Activated naive CD8-positive, alpha-beta T cell treated with anti-CD3 and anti-CD28 coated beads, Interleukin-2, amount 10 ng/mL, durations not matched to agents 7 days and 5 days (primary cell): ENCODE measurements at places on chromosomes 6 and 20. TPM values are rescaled to one million over a fixed set of nuclear protein-coding genes. Genes with fewer than 3 reads are reported as not detected.

DNA sequence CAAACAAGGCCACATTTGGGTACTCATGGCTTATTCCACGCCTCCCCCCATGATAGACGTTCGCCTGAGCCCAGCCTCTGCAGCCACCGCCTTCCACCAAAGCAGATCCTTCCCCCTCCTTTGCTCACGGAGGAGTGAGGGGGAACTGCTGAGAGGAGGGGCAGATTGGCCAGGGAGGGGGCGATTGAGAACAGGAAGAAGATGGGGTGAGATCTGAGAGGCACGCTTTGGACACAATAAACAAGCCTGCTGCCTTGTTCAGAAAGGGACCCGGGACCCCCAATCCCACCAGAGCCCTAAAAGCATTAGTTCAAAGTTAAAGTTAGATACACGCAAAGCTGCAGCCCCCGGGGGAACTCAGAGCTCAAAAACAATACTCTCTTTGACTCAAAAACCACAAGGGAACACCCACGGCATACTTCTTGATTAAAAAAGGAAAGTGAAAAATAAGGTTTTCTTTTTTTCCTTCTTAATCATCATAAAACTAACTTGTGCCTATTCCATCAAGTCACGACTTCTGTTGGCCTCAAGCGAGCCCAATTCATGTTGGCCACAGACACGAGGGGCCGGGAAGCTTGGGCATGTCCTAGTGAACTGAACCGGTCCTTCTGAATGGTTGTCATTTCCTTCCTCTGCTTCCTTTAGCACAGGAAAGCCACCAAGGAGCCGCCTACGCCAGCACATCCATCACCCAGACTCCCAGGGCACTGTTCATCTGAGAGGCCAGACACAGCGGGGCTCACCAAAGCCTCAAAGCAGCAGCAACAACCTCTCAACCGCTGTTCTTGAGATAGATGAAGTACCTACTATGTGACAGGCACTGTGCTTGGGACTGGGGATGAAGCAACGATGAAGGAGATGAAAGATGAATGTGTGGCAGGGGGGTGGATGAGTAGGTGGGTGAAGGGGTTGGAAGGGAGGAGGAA, 44.7 kb downstream of the NFATC2 start:
- peak overlapping the region; percentile 80 for H3K4me3 ChIP-seq
- H3K4me1 ChIP-seq = peaks cover 83% of the 10 kb centered on the region
- peak overlapping the region; percentile 92 for H3K27ac ChIP-seq
- peaks cover 37% of the 10 kb centered on the region for H3K36me3 ChIP-seq
- peak; percentile 55 for DNase-seq

DNA sequence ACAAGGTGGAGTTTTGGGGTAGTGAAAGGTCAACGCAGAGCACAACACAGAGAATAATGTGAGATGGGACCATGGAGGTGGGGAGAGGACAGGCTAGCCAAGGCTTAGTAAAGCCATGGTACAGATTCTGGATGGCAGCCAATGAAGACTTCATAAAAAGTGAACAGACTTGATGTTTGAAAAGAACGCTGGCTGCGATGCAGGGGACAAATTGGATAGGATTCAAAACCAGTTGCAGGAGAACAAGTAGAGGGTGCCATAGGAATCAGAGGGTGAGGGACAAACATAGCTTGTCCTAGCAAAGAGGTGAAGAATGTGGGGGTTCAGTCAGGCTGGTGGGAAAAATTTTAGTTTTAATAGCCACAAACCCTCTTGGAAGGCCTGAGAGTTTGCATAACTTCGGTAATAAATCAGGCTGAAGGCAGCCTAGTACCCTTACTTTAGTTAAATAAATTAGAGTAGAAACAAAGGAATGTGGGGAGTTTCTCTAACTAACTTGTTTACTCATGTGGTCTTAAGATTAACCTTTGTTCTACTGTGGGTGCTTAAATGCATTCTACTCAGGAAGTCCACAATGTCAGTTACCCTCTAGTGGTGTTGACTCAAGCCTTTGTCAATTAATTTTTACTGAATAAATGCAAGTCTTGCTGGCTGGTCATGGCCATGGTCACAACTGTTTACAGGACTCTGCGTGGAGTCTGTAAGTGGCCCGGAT, 216.4 kb downstream of the C6orf118 start:
- no peaks in the 10 kb centered on the region for H3K4me1 ChIP-seq
- no peak for DNase-seq
- no peak overlapping the region for H3K27ac ChIP-seq
- H3K4me3 ChIP-seq = no peak overlapping the region

DNA sequence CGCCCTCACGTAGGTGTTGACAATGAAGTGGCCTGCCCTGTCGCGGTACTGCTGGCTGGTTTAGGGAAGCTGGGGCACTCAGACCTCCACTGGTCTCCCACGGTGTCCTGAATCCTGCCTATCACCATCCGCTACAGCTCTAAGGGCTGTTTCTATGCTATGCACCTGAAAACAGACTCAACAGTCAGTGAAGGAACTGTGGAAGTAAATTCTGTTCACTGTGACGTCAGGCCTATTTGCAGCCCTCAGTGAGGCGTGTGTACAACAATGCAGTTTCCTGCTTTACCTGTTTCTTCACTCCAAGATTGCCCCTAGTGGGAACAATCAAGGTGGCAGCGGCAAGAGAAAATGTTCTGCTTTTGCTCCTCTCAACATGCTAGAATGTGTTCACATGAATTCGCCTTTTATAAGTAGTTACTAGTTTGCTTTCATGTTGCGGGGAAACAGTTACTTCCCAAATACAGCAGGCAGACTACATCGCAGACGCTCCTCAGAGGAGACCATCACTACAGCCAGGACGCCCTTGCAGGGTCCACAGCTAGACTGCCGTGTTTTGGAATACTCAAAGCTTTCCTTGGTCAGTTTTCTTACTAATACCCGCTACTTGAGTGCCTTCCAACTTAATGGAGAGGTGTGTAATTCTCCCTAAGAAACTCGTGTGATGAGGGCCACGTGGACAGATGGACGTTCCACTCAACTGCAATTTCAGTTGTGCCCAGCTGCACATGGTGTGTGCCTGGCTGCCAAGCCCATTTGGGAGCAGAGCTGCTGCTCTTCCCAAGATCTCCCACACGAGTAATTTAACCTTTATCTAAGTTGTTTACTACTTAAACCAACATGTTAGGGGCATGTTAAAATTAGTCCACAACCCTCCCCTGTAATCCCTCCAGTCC, 25.4 kb downstream of the DIDO1 start:
- no peaks in the 10 kb centered on the region for H3K27me3 ChIP-seq
- peak overlapping the region; percentile 92 for H3K27ac ChIP-seq
- H3K4me1 ChIP-seq = peaks cover 39% of the 10 kb centered on the region
- DNase-seq = no peak
- peaks cover 13% of the 10 kb centered on the region for H3K36me3 ChIP-seq

GRCh38 chr6:9420316-9421015, 985.1 kb upstream of the SLC35B3 start:
- no peak overlapping the region for H3K4me3 ChIP-seq
- no peak for DNase-seq
- no peaks in the 10 kb centered on the region for H3K27me3 ChIP-seq
- no peaks in the 10 kb centered on the region for H3K36me3 ChIP-seq

DNA sequence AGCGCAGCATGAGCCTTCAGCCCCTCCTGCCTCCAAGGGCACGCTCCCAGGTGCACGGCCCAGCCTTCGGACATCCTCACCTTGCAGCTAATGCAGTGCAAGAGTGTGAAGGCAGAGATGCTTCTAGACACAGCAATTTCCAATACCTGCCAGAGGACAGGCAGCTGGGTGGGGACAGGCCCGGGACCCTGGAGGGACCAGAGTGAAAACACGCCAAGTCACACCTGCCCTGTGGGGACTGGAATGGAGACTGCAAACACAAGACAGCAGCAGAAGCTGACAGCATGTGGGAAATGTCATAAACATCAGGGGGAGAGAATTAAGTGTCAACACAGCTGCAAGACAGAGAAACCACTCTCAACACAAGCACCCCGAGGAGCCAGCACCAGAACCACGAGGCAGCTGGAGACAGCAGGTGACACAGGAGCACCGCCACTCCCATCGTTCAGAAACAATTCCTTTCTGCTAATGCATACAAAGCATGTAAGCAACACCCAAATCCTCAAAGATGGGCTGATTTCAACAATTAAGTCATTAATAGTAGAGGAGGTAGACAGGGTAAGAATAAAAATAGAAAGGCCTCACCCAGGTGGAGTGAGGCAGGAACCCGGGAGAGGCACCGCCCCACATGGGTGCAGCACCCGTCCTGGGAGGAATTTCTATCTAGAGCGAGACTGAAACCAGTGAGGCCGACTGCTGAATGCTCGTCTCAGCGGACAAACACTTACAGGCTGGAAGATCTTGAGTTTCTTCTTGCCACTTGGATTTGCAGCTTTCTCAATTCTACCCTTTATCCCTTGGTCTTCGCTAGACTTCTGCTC, 17.1 kb downstream of the DIDO1 start:
- H3K4me1 ChIP-seq = peaks cover 25% of the 10 kb centered on the region
- H3K27me3 ChIP-seq = no peaks in the 10 kb centered on the region
- no peak overlapping the region for H3K27ac ChIP-seq
- H3K4me3 ChIP-seq = no peak overlapping the region

GRCh38 chr6:3633711-3634110, 117.8 kb downstream of the PXDC1 start:
- no peaks in the 10 kb centered on the region for H3K4me1 ChIP-seq
- peaks cover 1% of the 10 kb centered on the region for H3K27me3 ChIP-seq
- no peaks in the 10 kb centered on the region for H3K36me3 ChIP-seq
- DNase-seq = no peak
- no peak overlapping the region for H3K27ac ChIP-seq

GRCh38 chr6:69867639-69867976, 1.3 kb downstream of the COL19A1 start:
- H3K4me1 ChIP-seq = peaks cover 12% of the 10 kb centered on the region
- peaks cover 54% of the 10 kb centered on the region for H3K27me3 ChIP-seq
- no peak for DNase-seq
- H3K4me3 ChIP-seq = peak overlapping the region; percentile 87
- no peak overlapping the region for H3K27ac ChIP-seq
- H3K36me3 ChIP-seq = no peaks in the 10 kb centered on the region

- DNase-seq = no peak
- H3K4me3 ChIP-seq = no peak overlapping the region
- H3K27me3 ChIP-seq = no peaks in the 10 kb centered on the region
- H3K27ac ChIP-seq = no peak overlapping the region
- peaks cover 25% of the 10 kb centered on the region for H3K36me3 ChIP-seq
These were observed 22.0 kb downstream of the ZNF341 start for GRCh38 chr20:33753763-33754162.

DNA sequence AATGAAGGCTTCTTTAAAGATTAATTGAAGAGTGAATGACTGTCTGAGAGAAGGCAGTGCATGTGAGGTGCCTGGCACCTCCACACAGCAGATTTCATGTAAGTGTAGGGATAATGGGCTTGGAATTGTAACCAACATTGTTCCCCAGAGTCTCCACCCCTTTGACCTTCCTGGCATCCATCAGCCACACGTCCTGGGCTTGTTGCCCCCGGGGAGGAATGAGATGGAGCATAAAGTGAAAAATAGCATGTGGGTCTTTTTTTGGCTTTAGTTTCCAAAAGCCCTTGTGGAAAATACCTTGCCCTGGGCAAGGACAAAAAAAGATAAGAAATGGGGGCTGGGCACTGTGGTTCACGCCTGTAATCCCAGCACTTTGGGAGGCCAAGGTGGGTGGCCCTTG, 242.2 kb upstream of the ECI2 start:
- no peaks in the 10 kb centered on the region for H3K27me3 ChIP-seq
- no peaks in the 10 kb centered on the region for H3K36me3 ChIP-seq
- H3K4me1 ChIP-seq = no peaks in the 10 kb centered on the region
- no peak overlapping the region for H3K27ac ChIP-seq
- no peak overlapping the region for H3K4me3 ChIP-seq

GRCh38 chr20:6152777-6153176, 29.9 kb upstream of the FERMT1 start:
- no peak overlapping the region for H3K4me3 ChIP-seq
- no peaks in the 10 kb centered on the region for H3K27me3 ChIP-seq
- no peak for DNase-seq
- H3K36me3 ChIP-seq = no peaks in the 10 kb centered on the region
- no peaks in the 10 kb centered on the region for H3K4me1 ChIP-seq

DNA sequence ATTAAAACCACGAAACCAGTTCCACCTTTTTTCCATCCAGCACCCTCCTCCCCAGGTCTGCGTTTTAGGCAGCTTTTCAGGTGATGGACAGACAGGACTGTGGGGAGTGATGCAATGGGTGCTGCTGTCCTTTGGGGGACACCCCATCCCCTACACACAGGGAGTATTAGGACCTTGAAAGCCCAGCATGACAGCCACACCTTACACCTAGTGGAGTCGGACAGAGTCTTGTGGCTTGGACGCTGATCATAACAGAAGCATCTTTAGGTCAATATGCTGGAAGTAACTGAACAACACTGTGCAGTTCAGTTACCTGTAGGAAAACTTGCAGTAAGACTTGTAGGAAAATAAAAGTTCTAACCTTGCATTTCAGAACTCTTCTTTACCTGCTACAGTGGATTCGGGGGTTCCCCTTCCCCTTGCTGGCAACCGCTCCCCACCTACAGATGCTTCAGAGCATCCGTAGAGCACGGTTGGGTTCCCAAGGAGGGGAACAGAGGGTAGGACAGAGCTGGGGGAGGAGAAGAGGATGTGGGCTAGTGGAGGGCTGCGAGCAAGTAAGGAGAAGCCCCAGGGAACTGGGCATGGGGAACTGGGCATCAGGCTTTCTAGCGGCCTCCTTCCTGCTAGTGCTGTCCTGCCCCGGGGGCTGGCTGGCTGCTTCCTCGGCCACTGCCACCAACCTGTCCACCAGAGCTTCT, 31.7 kb downstream of the PLEKHG1 start:
- H3K4me3 ChIP-seq = no peak overlapping the region
- no peak overlapping the region for H3K27ac ChIP-seq
- H3K36me3 ChIP-seq = no peaks in the 10 kb centered on the region
- H3K4me1 ChIP-seq = peaks cover 12% of the 10 kb centered on the region
- H3K27me3 ChIP-seq = peaks cover 4% of the 10 kb centered on the region

- H3K27me3 ChIP-seq = no peaks in the 10 kb centered on the region
- DNase-seq = no peak
- peaks cover 83% of the 10 kb centered on the region for H3K4me1 ChIP-seq
- H3K36me3 ChIP-seq = peaks cover 2% of the 10 kb centered on the region
- peak overlapping the region; percentile 91 for H3K27ac ChIP-seq
These were observed 9.6 kb downstream of the IGF2R start for GRCh38 chr6:159978291-159979135.

DNA sequence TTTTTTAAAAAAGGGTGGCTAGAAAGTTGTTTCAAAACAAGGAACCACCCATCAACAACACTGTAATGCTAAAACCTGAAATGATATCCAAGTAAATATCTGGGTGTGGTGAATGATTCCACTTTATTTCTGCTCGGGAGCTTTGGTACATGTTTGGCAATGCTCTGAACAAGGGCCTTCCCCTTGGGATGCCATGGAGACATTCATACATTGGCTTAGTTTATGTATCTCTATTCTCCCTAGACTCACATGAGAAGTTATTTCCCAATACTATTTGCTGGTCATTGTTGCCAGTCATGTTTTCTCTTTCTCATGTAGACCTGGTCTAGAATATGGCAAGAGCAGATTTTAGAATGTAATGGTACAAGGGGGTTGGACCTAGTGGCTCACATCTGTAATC, 22.9 kb downstream of the ADTRP start:
- H3K4me1 ChIP-seq = peaks cover 8% of the 10 kb centered on the region
- peaks cover 2% of the 10 kb centered on the region for H3K36me3 ChIP-seq
- DNase-seq = no peak
- H3K4me3 ChIP-seq = no peak overlapping the region
- no peak overlapping the region for H3K27ac ChIP-seq
- H3K27me3 ChIP-seq = no peaks in the 10 kb centered on the region

GRCh38 chr6:74280130-74280692, 584.2 kb downstream of the CD109 start:
- H3K36me3 ChIP-seq = no peaks in the 10 kb centered on the region
- H3K4me1 ChIP-seq = no peaks in the 10 kb centered on the region
- H3K4me3 ChIP-seq = no peak overlapping the region
- DNase-seq = no peak
- no peaks in the 10 kb centered on the region for H3K27me3 ChIP-seq

The CHRNA4 gene
- not detected for total RNA-seq

The ARMC2 gene
- total RNA-seq = 12.2 TPM

The CCN2 gene
- not detected for total RNA-seq

The ZNF311 gene
- total RNA-seq = 0.47 TPM

The MTFR2 gene
- total RNA-seq = 15.0 TPM
